ENCODE measurements at places on chromosomes 4 and X.

- no peak for DNase-seq
Observed at GRCh38 chr4:31768756-31769155, 1048.6 kb downstream of the PCDH7 start.

DNA sequence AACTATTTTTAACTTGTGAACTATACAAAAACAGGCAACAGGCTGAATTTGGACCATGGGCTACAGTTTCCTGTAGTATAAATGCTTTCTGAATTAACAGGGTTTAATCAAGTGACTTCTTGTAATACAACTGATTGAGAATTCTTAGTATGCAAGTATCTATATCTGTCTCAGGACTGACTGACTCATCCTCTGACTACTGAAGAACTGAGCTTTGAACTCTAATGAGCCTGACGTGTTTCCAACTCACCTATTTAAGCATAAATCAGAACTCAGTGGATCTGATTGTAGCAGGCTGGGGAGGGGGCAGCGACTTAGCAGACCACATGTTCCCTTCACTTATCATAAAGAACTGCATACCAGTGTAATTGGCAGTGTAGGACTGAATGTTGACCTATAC lies 7.8 kb downstream of the SPATA4 start:
- DNase-seq = no peak

DNA sequence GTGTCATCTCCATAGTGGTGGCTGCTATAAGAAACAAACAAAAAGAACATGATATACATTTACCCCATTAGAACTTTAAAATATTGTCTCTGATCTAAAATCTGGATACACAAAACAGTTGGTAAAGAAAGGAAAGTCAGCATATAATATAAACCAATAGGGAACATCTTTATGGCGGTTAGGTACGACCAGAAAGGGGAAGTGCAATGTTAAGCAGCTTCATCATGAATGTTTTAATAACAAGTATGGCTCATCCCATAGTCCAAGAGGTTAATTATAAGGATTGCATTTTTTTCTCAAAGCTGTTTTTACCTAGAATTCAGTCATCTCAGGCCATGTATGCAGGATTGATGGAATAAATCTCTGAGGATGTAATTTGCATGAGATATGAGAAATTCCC lies 1869.7 kb downstream of the PCDH7 start:
- peak; percentile 31 for DNase-seq

DNA sequence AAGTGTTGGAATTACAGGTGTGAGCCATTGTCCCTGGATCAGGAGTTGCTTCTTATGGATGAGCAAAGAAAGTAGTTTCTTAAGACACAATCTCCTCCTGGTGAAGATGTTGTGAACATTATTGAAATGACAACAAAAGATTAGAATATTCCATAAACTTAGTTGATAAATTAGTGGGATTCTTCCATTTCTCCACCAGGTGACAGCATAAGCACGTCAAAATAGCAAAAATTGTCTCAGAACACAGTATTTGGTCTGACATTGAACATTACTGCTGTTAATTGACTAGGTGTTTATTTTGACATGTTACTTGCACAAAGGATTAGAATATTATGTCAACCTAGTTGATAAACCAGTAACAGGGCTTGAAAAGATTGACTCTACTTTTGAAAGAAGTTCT lies 21.6 kb downstream of the CLDN34 start:
- DNase-seq = no peak

GRCh38 chrX:72060196-72060920 lies 71.4 kb downstream of the RTL5 start:
- DNase-seq = no peak

GRCh38 chrX:124212622-124213021 lies 119.8 kb upstream of the TEX13D start:
- DNase-seq = peak; percentile 79

DNA sequence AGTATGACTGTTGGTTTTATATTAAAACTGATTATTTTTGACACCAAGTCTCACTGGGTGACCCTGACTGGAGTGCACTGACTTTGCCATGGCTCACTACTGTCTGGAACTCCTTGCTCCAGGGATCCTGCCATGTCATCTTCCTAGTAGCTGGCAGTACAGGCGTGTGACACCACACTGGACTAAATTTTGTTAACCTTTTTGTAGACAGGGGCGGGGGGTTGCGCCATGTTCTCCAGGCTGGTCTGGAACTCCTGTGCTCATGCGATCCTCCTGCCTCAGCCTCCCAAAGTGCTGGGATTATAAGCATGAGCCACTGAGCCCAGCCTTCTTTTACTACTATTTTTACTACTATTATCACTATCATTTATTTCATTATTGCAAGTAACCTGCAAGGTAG lies 8.9 kb downstream of the XAGE1A start:
- DNase-seq = no peak

GRCh38 chr4:170589597-170590191 lies 499.9 kb upstream of the AADAT start:
- peak; percentile 42 for DNase-seq

- DNase-seq = peak; percentile 70
Observed at GRCh38 chrX:49884290-49884862, 5.1 kb downstream of the USP27X start.

- DNase-seq = no peak
Observed at GRCh38 chr4:108247387-108248049, 78.8 kb upstream of the LEF1 start.

DNA sequence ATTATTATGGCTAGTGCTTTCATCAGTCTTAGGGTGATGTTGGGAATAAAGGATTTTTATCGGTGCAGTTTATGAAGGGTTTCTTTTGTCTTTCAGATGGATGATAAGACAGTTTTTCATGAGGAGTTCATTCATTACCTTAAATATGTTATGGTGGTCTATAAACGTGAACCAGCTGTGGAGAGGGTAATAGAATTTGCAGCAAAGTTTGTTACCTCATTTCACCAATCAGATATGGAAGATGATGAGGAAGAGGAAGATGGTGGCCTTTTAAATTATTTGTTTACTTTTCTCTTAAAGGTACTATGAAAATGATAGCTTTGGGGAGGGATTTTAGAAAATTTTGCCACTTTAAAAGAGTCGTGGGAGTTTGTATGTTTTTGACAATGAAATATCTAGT lies 1.3 kb downstream of the NCAPG start:
- no peak for DNase-seq

- no peak for DNase-seq
Observed at GRCh38 chrX:153728095-153728494, 3.4 kb downstream of the ABCD1 start.
